Dorsolateral prefrontal cortex (tissue), 122 donors: ENCODE measurements at places on chromosomes 7 and 10.

GRCh38 chr10:1977461-1977860 is 240.1 kb upstream of the ADARB2 start:
- no peak for DNase-seq

- DNase-seq = no peak
Measured at GRCh38 chr7:114901771-114902170, 20.1 kb upstream of the MDFIC start.

GRCh38 chr7:34445653-34446052 is 212.4 kb upstream of the NPSR1 start:
- no peak for DNase-seq

GRCh38 chr10:24826009-24826408 is 102.3 kb upstream of the ARHGAP21 start:
- DNase-seq = no peak

DNA sequence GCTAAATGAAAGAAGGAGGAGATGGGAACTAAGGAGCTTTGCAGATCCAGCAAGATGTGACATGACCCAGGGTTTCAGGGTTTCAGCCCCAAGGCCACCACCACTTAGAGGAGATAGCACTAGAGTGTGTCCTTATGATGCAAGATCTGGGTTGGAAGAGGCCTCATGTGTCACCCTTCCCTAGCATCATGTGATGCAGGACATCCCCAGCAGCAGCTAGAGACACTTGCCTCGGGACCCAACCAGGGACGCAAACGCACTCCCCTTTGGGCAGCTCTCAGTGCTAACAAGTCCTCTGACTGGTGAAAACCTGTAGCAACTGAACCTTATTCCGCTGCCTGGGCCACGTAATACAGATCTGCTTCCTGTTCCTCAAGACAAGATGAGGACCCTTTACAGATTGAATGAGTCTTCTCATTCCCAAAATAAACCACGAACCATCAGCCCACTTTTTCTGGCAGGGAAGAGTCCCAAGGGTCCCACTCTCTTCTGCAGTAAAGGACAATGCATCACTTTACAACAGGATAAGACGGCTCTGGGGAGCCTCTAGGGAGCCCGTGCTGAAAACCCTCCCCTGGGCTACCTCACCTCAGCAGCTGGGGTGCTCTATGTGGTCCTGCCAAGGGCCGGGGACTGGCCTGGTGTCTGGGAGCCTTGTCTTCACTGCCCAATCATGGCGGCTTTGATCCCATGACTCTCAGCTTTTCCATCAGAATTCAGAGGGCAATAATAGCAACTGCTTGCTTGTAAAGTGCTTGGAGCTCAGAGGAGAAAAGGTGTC is 44.8 kb upstream of the GDF10 start:
- DNase-seq = no peak

DNA sequence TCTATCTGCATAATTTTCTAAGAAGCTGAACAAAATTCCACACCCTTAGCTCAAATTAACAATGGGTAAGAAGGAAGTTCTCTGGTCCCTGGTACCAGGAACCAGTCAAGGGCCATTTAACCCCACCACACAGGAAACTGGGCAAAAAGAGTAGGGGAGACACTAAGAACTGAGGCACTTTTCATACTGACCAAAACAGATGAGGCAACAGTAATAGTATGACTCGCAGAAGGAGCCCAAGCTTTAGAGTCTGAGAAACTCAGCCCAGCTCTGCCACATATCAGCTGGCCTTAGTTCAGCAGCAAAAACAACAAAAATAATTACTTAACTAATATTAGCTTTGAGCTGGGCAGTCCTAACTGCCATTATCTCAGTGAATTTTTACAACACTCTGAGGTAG is 221.2 kb downstream of the FAM107B start:
- DNase-seq = no peak

GRCh38 chr7:137084607-137085380 is 216.3 kb downstream of the CHRM2 start:
- no peak for DNase-seq

DNA sequence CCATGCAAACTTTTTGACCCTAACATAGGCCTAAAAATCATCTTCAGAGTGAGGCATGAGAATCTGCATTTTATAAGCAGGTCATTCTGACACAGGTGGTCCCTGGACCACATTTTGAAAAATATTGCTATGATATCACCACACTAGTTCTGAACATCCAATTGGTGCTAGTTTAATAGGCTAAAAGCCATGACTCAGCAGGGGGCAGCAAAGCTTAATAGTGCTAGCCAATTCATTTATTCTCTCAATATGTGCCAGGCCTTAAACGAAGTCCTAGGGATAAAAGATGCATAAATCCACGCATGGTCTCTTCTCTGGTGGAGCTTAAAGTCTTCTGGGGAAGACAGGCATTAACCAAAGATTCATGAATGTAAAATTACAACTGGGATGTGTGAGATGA is 10.2 kb upstream of the SLC25A28 start:
- no peak for DNase-seq

DNA sequence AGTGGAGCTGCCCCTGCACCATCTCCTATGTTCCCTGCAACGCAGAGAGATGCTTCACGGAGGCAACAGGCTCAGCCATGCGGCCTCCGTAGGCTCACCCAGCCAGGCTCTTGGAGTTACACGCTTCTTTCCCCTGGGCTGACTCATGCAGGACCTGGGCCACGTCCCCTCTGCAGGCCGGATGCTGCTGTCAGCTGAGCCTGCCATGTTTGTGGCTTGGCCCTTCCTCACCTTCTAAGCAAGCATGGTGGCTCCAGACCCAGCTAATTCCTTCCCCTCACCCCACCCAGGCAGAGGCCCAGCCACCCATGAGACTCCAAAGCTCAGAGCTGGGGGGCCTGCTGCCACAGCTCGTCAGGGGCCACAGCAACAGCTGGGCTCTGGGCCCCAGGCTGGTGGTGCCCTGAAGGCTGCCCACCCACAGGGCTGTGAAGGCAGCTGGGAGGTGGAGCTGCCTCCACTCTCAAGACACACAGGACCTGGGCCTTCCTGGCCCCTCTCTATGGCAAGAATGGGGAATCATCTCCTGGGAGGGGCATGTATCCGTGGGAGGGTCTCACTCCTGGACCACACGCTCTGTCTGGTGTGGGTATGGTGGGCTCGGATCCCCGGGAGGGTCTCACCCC is 219.6 kb downstream of the ELFN1 start:
- no peak for DNase-seq

DNA sequence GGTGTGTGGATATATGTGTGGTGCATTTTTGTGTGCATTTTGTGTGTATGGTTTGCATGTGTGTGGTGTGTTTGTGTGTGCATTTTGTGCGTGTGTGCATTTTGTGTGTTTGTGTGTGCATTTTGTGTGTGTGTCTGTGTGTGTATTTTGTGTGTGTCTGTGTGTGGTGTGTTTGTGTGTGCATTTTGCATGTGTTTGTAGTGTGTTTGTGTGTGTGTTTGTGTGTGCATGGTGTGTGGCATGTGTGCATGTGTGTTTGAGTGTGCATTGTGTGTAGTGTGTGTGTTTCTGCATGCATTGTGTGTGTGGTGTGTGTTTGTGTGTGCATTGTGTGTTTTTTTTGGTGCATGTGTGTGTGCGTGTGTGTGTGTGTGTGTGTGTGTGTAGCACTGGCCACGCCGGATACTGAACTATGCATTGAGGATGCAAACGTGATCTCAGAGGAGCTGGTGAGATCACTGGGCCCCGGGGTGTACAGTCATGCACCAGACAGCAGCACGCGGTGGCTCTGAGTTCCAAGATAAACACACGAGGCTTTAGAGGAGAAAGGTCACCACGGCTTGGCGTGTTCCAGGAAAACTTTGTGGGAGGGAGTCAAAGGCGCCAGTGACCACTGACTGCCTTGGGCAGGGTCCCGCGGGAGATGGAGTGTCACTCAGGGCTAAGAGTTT is 106.6 kb upstream of the SHH start:
- no peak for DNase-seq

DNA sequence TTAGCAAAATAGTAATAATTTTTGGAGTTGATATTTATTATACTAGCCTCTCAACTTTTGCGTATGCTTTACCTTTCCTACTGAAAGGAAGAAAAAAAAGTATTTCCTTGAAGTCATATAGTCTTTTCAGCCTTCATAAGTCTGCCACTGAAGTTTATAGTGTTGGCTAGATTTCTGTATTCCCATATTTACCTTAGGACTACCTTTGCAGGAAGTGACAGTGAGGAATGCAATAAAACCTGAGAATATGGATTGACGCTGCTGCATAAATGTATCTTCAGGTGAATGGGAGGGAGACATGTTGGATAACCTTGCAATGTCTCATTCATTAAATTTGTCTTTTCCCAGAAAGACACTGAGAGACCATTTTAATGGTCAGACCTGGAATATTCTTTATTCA is 6.6 kb upstream of the LRRTM3 start:
- no peak for DNase-seq

DNA sequence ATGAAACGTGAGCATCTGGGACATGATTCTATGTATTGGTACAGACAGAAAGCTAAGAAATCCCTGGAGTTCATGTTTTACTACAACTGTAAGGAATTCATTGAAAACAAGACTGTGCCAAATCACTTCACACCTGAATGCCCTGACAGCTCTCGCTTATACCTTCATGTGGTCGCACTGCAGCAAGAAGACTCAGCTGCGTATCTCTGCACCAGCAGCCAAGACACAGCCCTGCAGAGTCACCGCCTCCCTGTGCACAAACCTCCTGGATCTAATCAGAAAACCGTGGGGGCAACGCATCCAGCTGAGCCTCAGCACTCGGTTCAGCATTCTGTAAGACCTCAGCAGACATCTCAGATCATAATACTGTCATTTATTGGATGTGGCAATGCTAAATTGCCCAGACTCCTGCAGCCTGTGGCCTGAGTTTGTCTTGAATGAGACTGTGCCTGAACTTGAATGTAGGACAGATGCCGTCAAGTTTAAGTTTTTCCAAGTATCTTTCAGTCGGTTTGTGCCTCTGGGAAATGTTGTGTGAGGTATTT is 41.5 kb upstream of the PRSS58 start:
- no peak for DNase-seq

GRCh38 chr10:109166935-109167334 is 756.4 kb downstream of the XPNPEP1 start:
- no peak for DNase-seq

DNA sequence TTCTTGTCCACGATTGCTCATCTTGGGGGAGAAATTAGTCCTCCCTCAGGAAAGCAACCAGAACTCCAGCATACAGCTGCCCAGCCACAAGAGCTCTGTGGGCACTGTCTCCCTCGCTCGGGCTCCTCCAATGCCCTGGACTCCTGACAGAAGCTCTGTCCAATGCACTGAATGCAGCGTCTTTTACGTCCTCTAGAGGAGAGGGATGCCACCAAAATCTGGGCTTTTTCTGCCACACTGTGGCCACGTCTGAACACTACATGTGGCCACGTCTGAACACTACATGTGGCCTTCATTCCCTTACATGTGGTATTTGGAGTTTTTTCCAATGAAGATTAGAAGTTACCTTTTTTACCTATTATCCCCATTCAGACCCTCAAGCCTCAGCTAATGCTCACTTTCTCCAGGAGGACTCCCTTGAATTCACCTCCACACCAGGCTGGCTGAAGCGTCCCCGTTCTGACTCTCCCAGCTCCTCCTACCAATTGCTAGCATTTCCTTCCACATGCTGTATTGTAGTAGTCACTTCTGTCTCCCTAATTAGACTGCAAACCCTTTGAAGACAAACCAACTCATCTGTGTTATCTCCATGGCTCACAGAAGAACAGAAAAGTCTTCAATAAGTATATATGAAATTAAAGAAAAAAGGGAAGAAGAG is 134.3 kb upstream of the PDE1C start:
- peak; percentile 92 for DNase-seq

DNA sequence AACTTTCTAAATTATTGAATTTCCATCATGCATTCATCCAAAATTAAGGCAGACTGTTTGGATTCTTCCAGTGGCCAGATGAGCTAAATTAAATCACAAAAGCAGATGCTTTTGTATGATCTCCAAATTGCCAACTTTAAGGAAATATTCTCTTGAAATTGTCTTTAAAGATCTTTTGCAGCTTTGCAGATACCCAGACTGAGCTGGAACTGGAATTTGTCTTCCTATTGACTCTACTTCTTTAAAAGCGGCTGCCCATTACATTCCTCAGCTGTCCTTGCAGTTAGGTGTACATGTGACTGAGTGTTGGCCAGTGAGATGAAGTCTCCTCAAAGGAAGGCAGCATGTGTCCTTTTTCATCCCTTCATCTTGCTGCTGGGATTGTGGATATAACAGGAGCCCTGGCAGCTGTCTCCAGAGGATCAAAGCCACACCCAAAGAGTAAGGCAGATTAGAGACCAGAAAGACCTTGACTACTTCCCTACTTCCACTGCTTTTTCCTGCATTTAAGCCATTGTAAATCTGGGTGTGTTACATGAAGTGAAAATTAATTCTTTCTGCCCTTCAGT is 8.2 kb upstream of the CFAP69 start:
- no peak for DNase-seq

DNA sequence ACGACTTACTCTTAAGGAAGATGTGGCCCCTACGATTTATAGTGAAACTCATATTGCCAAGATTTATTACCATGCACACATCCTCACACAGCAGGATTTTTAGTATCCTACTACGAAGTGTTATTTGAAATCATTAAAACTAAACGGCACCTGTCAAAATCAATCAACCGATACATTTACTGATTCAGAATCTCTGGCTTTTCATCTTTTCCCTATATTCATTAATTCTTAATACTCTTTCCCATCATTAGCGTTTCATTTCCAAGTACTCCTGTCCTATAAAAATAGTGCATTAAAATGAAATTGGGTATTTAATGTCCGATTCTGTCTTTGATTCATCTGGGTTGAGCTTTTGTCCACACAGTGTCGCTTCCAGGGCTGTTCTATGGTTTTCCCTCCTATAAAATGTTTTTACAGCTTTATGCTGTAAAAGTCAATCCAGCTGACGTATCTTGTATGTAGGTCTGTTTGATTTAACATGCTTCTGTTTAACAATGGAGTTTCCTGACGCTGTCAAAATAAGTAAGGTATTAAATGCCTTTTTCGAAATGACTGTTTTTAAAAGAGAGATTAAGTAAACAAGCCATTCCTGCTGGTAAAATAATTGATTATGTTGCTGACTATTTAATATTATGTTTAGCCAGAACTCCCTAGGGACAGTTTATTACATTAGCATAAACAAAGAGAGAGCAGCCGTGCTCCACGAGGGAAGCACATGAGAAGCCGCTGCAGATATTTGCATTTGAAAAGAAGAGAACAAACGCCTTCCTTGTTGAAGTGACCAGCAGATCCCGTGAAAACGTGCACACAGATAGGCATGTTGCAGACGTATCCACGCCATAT is 22.3 kb upstream of the SFMBT2 start:
- no peak for DNase-seq

DNA sequence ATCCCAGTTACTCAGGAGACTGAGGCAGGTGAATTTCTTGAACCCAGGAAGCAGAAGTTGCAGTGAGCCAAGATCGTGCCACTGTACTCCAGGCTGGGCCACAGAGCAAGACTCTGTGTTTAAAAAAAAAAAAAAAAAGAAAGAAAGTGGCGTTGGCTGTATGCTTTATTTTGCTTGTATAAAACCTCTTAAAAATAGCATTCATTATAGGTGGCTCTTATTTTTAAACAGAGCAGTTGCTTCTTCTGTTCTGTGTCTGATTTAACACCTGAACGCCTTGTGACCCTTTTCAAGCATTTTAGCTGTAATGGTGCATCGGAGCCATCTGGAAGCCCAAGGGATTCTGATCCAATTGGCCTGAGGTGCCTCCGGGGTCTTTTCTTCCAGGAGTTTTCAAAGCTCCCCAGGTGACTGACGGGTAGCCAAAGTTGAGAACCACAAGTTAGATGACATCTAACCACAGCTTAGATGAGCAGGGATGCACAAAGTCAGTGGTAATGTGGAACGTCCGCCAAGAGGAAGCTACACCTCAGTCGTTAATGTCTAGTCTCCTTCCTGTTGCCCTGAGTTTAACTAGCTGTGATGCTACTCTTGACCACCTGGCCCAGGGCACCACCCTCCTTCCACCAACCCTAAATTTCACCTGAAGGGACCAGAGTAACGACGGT is 274.6 kb upstream of the KLF6 start:
- DNase-seq = no peak

- DNase-seq = no peak
Measured at GRCh38 chr10:8051109-8051821, 3.2 kb upstream of the GATA3 start.
